ENCODE measurements at places on chromosomes 13 and 19. TPM values are rescaled to one million over a fixed set of nuclear protein-coding genes. Genes with fewer than 3 reads are reported as not detected.

- no peak for DNase-seq
Measured at GRCh38 chr13:95226932-95227695, 74.1 kb downstream of the ABCC4 start.

DNA sequence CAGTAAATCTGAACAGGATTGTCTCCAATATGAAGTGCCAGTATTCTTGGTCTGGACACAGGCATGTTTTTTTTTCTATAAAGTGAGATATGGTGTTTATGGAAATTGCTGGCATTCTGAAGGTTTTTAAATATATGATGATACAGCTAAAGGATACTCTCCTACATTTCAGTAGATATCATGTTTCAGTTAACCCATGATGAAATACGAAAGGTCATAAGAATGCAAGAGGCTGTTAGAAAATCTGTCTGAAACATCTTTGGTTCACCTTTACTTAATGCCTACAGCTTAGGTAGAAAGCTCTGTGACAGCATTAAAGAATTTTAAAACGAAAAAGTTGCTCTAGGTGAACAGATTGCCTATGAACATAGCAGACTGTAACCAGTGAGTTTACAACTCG, 9.1 kb downstream of the FRY start:
- no peak for DNase-seq

GRCh38 chr13:112896736-112897602, 72.0 kb upstream of the MCF2L start:
- no peak for DNase-seq

DNA sequence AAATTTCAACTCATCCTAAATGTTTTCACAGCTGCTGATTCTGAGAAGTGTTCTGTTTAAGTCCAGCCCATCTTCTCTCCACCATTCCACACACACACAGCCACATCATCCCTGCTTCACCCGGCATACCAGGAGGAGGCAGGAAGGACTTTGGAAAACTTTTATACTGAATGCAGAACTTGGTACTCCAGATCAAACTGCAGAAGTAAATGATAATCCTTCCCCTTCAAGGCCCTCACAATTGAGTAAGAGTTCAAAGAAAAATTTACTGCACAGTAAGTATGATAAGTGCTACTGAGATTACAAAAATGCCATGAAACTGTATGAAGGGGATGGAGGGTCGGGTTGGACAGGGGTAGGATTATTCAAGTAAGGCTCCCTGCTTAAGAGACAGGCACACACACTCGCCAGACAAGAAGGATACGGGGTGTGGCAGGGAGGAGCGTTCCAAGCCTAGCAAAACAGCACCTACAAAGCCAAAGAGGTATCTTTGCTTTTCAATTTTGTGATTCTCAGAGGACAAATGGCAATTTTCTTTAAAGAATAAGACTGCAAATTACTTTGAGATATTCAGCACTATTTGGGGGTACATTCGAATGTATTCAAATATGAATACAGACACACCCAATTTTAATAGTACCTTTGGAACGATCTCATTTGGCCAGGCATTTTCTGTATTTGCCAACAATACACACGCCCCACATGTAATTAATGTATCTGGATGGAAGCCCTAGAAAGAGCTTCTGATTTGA, 2.5 kb downstream of the USP12 start:
- no peak for DNase-seq

DNA sequence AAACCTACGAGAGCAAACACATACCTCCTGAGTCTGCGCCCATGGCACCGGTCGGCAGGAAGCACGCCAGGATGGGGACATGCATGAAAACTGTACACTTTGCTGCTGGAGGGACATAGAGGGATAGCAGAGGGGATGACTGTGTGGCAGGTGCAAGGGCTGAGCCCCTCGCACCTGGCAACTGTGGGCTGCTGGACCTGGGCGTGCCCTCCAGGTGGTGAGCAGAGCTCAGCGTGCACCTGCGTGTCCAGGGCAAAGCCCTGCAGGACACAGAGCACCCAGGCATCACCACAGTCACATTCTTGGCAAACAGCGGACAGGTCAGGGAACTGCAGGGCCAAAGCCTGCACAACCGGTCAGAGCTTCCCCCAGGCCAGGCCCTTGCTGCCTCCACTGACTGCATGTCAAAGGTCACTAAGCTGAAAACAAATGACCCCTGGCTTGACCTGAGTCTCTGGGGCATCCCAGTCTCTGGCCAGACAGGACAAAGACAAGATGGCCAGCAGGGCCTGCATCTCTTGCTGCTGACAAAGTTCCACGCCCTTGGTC, 9.0 kb upstream of the ISYNA1 start:
- DNase-seq = peak; percentile 74

GRCh38 chr13:90534617-90535370, 812.7 kb upstream of the MIR17HG start:
- no peak for DNase-seq

DNA sequence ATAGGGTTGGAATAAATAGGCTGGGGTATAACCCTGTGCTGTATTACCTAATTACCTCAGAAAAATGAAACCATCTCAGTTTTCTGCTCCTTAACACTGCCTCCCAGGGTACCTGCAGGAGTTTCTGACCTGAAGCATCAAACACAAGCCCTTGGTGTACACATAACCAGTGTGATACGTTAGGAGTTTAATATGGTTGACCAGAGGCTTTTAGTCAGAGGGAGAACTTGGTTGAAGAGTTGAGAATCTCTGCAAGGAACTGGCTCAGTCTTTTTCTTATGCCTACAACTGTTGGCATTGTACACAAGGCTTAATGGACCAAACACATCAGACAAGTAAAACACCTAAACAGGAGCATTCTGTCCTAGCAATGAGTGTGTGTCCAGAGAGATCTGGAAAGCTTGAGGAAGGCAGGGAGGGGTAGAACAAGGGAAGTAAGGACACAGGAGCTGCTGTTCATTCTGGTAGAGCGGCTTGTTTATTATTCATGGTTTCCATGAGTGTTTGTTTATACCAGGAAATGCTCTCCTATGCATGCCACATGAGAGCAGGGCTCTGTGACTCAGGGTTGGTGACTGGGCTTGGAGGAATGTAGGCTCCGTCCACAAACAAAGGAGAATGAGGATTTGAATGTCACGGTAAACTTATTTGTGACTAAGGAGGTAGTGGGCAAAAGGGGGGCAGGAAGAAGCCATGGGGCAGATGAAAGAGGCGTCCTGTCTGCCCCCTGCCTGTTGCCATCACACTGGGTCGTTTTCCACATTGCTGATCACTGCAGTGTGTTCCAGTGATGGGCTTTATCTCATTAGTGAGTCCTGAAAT, 11.9 kb upstream of the SPATA13 start:
- no peak for DNase-seq

Gene ETV2
- 0.48 TPM for total RNA-seq

Gene PTGER1
- total RNA-seq = 0.13 TPM

Gene SLC25A41
- total RNA-seq = 0.18 TPM
